Activated CD4-positive, alpha-beta T cell treated with anti-CD3 and anti-CD28 coated beads for 36 hours (primary cell): ENCODE measurements at places on chromosomes 3 and 15.

GRCh38 chr3:194267744-194268653, 83.1 kb downstream of the CPN2 start:
- DNase-seq = no peak
- no peak overlapping the region for H3K27ac ChIP-seq
- no peaks in the 10 kb centered on the region for H3K36me3 ChIP-seq
- peaks cover 4% of the 10 kb centered on the region for H3K27me3 ChIP-seq
- no peak overlapping the region for H3K4me3 ChIP-seq
- H3K4me1 ChIP-seq = peaks cover 2% of the 10 kb centered on the region

DNA sequence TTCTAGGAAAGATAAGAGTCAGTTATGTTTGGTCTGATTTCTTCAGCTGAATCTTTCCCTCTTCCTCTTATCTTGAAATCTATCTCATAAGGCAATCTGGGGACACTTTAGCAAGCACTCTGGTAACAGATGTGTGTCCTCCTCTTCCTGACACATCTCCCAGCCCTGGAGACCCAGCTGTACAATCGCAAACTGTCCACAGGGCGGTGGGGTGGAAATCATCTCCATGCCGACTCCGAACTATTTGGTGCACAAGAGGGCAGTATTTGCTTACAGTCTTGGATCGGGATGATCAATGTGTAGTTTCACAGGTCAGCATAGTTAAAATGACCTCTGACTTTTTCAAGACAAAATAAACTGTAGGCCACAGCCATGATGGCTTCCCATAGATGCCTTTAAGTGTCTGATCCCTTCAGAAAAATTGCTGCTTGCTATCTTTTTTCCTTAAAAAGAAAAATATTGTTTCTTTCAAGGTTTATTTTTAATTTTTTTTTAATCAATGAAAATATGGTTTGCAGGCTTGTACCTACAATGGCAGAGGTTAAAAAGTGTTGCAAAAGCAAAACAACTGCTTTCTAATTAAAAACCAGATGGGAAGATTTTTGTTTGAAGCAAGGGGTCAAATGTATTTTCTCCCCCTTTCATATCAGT, 17.7 kb downstream of the EEFSEC start:
- H3K4me3 ChIP-seq = no peak overlapping the region
- peaks cover 25% of the 10 kb centered on the region for H3K4me1 ChIP-seq
- no peaks in the 10 kb centered on the region for H3K27me3 ChIP-seq
- H3K36me3 ChIP-seq = peaks cover 2% of the 10 kb centered on the region
- DNase-seq = peak; percentile 18
- no peak overlapping the region for H3K27ac ChIP-seq

GRCh38 chr3:153051427-153052095, 110.5 kb upstream of the RAP2B start:
- no peaks in the 10 kb centered on the region for H3K36me3 ChIP-seq
- no peak overlapping the region for H3K27ac ChIP-seq
- DNase-seq = no peak
- H3K27me3 ChIP-seq = no peaks in the 10 kb centered on the region
- no peaks in the 10 kb centered on the region for H3K4me1 ChIP-seq

DNA sequence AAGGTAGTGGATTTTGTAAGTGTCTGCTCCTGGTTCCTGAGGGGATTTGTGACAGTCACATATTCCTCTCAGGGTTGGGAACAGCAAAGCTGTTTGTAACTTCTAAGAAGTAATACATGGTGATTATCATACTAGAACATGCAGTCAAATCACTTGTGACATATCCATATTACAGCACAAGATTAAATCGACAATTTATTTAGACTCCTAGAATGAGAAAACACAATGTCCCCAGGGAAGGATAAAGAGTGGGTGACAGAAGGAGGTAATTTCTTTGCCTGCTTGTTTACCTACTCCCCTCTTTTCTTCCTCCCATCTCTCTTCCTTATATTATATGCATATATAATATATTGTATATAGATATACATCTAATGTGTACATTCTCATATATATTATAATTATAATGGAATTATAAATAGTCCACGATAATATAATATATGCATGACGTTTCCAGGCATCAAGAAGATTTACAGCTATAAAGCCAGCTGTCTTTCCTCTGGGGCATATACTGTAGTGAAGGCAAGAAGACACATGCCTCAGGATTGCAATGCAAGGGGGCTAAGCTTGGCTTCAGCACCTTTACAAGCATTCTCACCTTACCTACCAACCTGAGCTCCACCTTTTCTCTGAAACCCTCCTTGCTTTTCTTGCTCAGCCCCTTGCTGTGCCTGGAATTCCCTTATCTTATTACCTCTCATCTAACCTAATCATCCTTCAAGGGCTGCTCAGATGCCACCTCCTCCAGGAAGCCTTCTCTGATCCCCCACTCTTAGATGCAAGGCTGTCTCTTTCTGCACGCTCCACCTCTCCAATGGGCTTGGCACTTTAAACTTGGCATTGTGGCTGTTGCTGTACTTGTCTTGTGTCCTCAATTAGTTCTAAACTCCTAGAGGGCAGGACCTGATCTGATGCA, 73.1 kb upstream of the PIAS1 start:
- H3K27me3 ChIP-seq = peaks cover 2% of the 10 kb centered on the region
- no peak overlapping the region for H3K27ac ChIP-seq
- H3K4me3 ChIP-seq = no peak overlapping the region
- no peak for DNase-seq
- no peaks in the 10 kb centered on the region for H3K4me1 ChIP-seq

GRCh38 chr3:194262176-194262924, 88.8 kb downstream of the CPN2 start:
- H3K4me1 ChIP-seq = no peaks in the 10 kb centered on the region
- no peak overlapping the region for H3K27ac ChIP-seq

- H3K27me3 ChIP-seq = peaks cover 7% of the 10 kb centered on the region
- no peak overlapping the region for H3K4me3 ChIP-seq
- H3K4me1 ChIP-seq = peaks cover 6% of the 10 kb centered on the region
- H3K27ac ChIP-seq = no peak overlapping the region
- DNase-seq = peak; percentile 9
Measured at GRCh38 chr3:42306499-42306898, 40.5 kb upstream of the CCK start.

DNA sequence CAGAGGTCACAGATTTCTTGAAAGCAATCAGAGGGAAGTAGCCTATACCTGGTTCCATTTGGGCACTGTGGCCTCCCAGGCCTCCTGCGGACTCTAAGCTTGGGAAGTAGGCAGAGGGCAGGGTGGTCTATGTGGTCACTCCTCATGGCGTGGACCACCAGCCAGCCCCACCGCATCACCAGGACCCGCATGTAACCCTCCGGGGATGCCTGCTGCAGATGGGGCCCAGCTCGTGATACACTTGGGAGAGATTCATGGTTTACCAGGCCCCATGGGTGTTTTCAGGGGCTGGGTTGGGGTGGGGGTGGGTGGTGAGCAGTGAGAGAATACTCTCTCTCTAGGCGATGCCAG, 123.7 kb downstream of the ASB7 start:
- DNase-seq = no peak
- H3K4me1 ChIP-seq = peaks cover 4% of the 10 kb centered on the region
- H3K36me3 ChIP-seq = no peaks in the 10 kb centered on the region
- peaks cover 4% of the 10 kb centered on the region for H3K27me3 ChIP-seq
- no peak overlapping the region for H3K4me3 ChIP-seq

- H3K27me3 ChIP-seq = peaks cover 10% of the 10 kb centered on the region
- no peak overlapping the region for H3K27ac ChIP-seq
- H3K4me1 ChIP-seq = no peaks in the 10 kb centered on the region
- no peaks in the 10 kb centered on the region for H3K36me3 ChIP-seq
- H3K4me3 ChIP-seq = no peak overlapping the region
- DNase-seq = no peak
Measured at GRCh38 chr3:99711351-99711750, 73.0 kb downstream of the COL8A1 start.

DNA sequence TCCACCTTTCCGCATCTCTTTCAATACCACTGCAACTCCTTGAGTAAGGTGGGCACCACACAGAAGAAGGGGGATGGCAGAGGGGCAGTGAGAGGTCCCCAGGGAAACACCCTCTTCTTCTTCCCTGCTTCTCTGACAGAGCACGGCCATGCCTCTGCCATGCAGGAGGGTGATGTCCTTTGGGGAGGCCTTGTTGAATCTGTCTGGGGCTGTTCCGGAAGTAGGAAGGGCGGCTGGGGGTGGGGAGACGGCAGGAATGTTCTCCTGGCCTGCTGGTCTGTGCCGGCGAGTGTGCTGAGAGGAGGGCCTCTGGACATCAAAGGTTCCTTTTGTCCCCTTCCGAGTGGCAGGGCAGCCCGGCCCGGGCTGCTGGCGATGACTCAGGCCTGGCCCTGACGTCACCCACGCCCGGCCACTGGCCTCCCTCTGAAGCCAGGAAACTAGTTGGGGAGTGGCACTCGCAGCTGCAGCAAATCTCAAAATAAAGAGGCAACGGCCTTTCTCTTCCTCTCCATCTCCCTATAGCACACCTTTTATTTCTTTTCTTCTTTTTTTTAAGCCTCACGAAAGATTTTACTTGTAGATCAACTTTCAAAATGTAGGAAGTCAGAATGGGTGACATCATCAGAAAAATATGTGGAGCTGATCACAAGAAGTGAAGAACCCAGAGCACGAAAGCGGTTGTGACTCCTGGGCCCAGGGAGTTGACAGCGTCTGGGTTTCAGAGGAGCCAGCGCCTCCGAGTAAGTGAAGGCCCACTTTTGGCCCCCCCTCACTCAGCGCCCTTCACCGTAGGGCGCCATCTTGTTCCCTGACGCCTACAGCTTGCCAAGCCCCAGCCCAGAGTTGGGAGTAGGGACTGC, at the start of gene ZBTB38:
ZBTB38 (plus strand) TSS at position 443 of the 863 bp plus-strand sequence. CDS start 73,885 bp downstream, outside the sequence.
- H3K27ac ChIP-seq = no peak within 1 kb of the TSS
- H3K4me1 ChIP-seq = peaks cover 25% of the 10 kb centered on the region
- H3K36me3 ChIP-seq = no peaks in the 10 kb centered on the region
- no peak within 1 kb of the TSS for H3K4me3 ChIP-seq

DNA sequence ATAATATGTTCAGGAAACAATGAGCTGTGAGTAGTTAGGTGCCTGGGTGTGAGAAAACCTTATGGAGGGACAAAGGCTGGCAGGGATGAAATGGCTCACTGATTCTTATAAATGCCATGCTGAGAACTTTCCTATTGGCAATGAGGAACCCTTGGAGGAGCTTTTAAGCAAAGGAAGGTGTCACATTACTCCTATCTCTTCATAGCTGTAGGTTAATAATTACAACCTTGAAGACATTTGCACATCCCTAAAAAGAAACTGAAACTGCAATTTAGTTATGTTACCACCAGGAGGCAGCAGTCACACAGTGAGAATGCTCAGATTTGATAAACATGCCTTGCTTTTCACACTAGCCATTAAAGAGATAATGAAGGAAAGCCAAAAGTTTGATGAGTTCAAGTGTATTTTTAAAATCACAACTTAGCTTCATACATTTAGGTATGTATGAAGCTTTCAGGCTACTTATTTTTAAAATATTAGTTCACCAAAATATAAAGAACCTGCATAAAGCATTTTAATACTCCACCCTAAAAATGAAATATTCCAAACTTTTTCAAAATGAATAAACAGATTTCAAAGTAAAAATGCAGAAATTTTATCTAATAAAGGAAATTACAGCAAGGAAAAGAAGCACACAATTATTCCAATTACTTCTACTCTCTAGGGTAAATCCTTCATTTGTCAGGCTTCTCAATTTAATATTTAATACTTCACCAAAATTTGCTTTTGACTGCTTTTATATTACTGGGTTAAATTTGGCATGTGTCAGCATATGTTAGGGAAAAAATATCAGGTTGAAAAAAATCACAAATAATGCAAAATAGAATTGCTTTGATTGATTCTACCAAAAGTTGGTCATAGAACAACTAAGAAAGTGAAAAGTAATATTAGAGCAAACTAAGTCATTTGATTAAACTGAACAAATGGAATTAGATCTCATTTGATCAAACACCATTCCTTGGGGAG, 136.9 kb upstream of the SLC2A2 start:
- no peak overlapping the region for H3K4me3 ChIP-seq
- H3K4me1 ChIP-seq = peaks cover 28% of the 10 kb centered on the region
- no peaks in the 10 kb centered on the region for H3K27me3 ChIP-seq
- peaks cover 47% of the 10 kb centered on the region for H3K36me3 ChIP-seq
- peak; percentile 25 for DNase-seq
